ENCODE measurements at places on chromosomes 4 and X.

- no peak for DNase-seq
Observed at GRCh38 chrX:66053414-66053813, 13.5 kb upstream of the VSIG4 start.

DNA sequence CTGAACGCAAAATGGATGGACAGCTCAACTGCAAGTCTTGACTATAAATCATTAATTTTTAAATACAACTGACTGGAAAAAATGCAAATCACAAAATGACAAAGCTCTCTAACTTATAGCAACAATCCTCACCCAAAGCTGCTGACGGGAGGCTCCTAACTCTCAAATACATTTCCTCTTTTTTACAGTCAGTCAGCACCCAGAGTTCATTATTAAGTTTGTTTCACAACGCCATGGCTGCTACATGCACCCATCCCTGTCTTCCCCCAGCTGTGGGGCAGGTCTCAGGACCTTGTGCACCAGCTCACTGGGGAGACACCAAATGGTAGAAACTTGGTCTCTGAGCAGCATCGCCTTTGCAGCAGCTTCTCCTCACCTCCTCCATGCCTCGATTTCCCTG lies 97.6 kb downstream of the SLC34A2 start:
- no peak for DNase-seq

DNA sequence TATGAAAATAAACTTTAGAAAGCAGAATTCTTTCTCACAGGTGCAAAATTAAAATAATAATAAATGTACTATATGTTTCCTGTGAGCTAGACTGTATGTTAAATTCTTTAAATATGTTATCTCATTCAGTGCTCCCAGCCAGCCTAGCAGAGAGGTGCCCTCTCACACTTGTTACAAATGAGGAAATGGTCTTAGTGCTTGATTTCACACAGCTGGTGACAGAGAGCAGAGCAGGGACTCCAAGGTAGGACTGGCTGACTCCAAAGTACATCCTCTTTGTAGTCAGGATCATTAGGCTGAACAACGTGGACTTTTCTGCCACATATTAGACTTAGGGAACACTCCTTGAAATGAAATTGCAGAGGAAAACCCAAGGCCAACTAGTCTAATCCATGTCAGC lies 72.0 kb upstream of the HHIP start:
- DNase-seq: no peak

GRCh38 chr4:56424697-56425514 lies 10.5 kb downstream of the PPAT start:
- DNase-seq: peak; percentile 32

DNA sequence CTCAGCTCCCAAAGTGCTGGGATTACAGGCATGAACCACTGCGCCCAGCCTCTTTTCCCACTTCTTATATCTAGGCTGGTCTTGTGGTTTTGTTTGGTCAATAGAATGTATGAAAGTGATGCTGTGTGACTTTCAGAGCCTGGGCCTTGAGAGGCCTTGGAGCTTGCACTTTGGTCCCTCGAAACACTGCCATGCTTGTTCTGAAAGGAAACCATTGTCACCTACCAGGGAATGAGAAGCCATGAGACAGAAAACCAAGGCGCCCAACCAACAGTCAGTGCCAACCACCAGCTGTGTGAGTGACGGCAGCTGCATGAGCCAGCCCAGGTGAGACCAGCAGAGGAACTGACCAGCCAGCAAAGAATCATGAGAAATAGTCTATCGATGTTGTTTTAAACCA lies 57.4 kb downstream of the SCD5 start:
- DNase-seq: no peak

DNA sequence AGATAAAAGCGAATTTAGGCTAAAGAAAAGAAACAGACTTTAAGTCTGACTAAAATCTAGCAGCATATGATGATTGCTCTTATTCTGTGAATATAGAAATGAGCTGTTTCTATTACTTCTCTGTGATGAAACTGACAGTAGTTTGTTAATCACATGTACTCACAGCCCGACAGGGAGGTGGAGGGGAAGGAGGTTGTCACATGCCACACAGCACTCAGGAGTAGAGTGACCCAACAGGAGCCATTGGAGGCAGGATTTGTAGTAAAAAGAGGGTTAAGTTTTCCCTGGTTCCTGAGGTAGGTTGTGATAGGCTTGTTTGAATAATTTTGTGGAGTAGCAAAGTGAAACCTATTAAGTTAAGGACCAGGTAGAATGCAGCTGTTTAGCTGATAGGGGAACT lies 495.9 kb downstream of the CENPC start:
- DNase-seq: no peak

DNA sequence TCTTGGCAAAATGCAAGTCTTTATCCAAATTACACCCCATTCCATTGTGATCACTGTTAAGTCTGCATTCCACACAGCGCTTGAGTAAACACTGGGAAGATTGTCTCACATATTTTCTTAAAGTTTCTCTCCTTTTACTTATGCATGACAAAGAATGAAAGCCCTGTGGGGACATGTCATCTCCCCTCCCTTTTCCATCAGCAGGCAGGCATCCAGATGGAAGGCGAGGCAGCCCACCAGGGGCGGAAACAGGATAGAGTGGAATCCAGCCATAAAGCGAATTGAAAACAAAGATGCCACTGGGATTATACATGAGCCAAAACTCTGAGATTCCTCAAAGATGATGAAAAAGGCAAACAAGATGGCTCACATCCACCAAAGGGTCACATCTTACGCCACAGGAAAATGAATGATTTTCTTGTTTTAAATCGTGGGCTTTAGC lies 78.2 kb downstream of the AFAP1 start:
- no peak for DNase-seq

- no peak for DNase-seq
Observed at GRCh38 chrX:17680732-17681413, 56.4 kb upstream of the SCML1 start.

- no peak for DNase-seq
Observed at GRCh38 chrX:65744965-65745364, 77.5 kb downstream of the MSN start.

GRCh38 chr4:139522457-139522856 lies 33.6 kb downstream of the SETD7 start:
- no peak for DNase-seq

DNA sequence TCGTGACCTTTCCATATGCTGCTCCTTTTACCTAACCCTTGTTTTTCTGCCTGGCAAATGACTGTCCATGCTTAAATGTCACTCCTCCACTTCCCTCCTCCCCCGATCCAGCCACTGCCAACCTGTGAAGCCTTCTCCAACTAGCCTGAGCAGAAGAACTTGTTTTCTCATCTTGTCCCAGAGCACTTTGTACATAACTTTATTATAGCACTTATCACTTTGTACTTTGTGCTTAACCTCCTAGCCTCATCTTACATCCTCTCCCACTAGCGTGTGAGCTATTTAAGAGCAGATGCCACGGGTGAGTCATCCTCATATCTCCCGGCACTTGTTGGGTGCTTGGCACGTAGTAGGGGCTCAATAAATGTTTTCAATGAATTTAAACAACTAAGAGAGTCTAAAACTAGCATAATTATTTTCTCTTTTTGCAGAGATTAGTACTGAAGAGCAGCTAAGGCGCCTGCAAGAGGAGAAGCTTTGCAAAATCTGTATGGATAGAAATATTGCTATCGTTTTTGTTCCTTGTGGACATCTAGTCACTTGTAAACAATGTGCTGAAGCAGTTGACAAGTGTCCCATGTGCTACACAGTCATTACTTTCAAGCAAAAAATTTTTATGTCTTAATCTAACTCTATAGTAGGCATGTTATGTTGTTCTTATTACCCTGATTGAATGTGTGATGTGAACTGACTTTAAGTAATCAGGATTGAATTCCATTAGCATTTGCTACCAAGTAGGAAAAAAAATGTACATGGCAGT lies 46.9 kb downstream of the XIAP start:
- no peak for DNase-seq

- no peak for DNase-seq
Observed at GRCh38 chr4:15695240-15695699, 7.6 kb upstream of the BST1 start.

- no peak for DNase-seq
Observed at GRCh38 chrX:9730078-9730477, 35.6 kb downstream of the GPR143 start.

GRCh38 chr4:148514041-148514440 lies 71.8 kb upstream of the NR3C2 start:
- DNase-seq: no peak

- no peak for DNase-seq
Observed at GRCh38 chr4:165443276-165443675, 64.5 kb downstream of the CPE start.

DNA sequence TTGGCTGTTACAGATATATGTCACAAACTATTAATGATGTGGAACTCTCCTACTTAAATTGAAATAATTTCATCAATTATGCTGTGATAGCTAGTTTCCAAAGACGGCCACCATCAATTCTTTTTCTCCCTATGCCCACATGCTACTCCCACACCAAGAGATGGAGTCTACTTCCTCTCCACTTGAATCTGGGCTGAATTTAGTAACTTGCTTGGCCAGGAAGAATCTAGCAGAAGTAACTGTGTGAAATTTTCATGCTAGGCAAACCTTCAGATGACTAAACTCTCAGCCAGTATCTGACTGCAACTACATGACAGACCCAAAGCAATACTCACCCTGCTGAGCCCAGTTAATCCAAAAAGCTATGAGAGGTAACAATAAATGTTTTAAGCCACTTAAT lies 3.2 kb downstream of the SEPSECS start:
- DNase-seq: no peak

DNA sequence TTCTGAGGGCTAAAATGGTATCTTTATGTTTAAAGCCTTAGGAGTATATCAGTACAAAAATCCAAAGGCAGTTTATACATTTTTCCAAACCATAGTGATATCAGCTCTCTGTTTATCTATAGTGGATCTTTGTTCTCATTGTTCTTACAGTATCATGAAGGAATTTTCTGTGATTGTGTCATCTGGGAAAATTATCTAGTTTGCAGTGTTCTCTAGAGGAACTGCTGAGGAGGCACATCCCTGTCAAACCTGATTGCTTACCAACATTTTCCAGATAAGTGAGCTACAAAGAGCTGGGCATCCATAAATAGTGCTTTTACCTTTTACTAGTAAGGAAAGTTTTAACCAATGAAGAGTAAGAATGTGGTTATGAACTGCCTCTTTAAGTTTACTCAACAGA lies 44.9 kb upstream of the SLC25A31 start:
- no peak for DNase-seq

All from GM13976 (cell line).